ENCODE measurements at places on chromosomes 7 and 10. TPM values are rescaled to one million over a fixed set of nuclear protein-coding genes. Genes with fewer than 3 reads are reported as not detected.

GPER1 gene
- total RNA-seq = 0.98 TPM

SCIN gene
- total RNA-seq = 0.98 TPM

ASZ1 gene
- not detected for total RNA-seq

NRBF2 gene
- 12.8 TPM for total RNA-seq

NRP1 gene
- total RNA-seq = 76.5 TPM

GDF10 gene
- total RNA-seq = 7.6 TPM

ACSM6 gene
- total RNA-seq = not detected

JCAD gene
- total RNA-seq = 15.5 TPM

HABP2 gene
- total RNA-seq = under 0.01 TPM

STEAP1B gene
- 1.2 TPM for total RNA-seq

PTPN12 gene
- total RNA-seq = 93.7 TPM

TAS2R4 gene
- total RNA-seq = 3.4 TPM

CFAP58 gene
- total RNA-seq = 0.25 TPM

NUPR2 gene
- total RNA-seq = not detected

PLEKHA1 gene
- 26.3 TPM for total RNA-seq

GPR85 gene
- 131 TPM for total RNA-seq

All from temporal lobe (tissue), 4 donors.